ENCODE measurements at places on chromosomes 11 and 22. TPM values are rescaled to one million over a fixed set of nuclear protein-coding genes. Genes with fewer than 3 reads are reported as not detected.

The FERMT3 gene
- 249 TPM for total RNA-seq

DNA sequence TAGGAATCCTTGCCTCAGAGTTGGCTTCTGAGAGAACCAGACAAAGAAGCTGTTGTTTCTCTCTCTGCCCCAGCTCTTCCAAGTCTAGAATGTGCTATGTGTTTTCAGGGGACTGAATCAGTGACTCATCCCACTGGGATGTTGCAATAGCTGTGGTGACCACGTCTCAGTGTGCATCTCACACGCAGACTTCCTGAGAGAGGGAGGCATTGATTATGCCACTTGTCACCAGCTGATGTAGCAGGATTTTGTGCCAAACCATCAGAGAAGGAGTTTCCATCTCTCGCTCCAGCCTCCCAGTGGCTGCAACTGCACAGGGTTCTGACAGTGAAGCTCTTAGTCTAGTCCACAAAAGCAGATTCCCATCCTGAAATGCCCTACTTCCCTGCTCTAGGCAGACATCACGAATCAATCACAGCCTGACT, 455.8 kb downstream of the MIAT start:
- DNase-seq: no peak

DNA sequence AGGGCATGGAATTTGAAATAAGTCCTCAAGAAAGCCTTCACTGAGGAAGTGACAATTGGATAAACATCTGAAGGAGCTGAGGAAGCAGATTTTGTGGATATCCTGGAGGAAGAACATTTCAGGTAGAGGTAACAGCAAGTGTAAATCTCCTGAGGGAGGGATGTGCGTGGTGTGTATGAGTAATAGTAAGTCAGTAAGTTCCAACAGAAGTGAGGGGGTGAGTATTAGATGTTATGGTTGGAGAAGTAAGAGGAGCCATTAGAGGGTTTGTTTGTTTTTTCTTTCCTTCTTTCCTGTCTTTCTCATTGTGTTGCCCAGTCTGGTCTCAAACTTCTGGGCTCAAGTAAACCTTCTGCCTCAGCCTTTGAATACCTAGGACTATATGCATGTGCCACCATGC, 29.0 kb downstream of the ANKRD42 start:
- no peak for DNase-seq

DNA sequence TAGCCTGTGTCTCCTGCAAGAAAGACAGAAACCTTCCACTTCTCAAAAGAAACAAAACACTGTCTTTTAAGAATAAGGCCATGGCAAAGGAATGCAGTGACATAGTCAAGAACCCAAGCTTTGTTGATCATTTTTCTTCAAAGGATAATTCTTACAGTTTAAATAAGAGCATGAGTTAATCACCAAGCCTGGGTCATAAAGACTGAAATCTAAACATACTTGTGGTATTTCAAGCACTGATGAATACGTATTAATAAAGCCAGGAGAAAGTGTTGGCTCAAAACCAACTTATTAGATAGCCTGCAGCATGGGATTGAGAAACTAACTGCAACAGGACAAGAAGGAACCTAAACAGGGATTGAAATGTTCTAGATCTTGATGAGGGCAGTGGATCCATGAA, 143.3 kb upstream of the MTNR1B start:
- DNase-seq: no peak

The TECTA gene
- not detected for total RNA-seq

The C11orf16 gene
- not detected for total RNA-seq

GRCh38 chr11:58671983-58672633, 49.6 kb downstream of the CNTF start:
- DNase-seq: no peak

GRCh38 chr11:72989727-72990126, 152.4 kb downstream of the FCHSD2 start:
- DNase-seq: no peak

The SHANK3 gene
- total RNA-seq: 0.13 TPM

- no peak for DNase-seq
Measured at GRCh38 chr11:44305470-44306051, 4.4 kb downstream of the ALX4 start.

The CECR2 gene
- total RNA-seq: 1.00 TPM

DNA sequence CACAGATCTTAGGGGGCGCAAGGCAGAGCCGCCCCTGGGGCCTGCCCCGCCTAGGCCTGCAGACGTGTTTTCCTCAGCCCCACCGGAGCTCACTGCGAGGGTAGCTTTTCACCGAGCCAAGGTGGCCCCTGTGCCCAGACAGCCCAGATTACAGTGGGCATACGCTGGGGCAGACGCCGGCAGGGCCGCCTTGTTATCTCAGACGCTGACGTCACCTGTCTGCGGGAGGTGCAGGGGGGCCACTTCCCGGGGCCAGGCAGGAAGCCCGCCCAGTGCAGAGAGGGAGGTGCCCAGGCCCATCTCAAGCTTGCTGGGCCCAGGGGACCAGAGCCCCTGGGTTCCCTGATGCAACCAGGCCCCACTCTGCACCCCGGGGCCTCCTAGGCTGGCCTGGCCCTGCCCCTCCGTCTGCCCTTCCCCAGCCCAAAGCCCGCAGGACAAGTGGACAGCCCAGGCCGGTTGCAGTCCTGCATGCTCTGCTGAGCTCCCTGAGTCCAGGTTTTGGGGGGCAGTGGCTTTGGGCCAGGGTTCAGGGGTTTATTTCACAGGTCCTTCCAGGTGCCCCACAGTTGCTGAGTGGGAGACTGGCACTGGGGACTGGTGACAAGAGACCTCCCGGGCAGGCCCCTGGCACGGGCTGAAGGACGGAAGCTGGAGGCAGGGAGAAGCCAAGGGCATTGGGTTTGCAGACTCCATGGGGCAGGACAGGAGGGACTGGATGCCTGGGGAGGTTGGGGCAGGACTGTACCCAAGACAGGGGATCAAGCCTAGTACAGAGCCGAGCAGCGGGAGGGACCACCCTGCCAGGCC, 38.6 kb downstream of the IGF2 start:
- DNase-seq: peak; percentile 47

- DNase-seq: no peak
Measured at GRCh38 chr11:114110952-114111947, 51.7 kb downstream of the ZBTB16 start.
